Choroid plexus epithelial cell (primary cell): ENCODE measurements at places on chromosomes 1 and 21.

DNA sequence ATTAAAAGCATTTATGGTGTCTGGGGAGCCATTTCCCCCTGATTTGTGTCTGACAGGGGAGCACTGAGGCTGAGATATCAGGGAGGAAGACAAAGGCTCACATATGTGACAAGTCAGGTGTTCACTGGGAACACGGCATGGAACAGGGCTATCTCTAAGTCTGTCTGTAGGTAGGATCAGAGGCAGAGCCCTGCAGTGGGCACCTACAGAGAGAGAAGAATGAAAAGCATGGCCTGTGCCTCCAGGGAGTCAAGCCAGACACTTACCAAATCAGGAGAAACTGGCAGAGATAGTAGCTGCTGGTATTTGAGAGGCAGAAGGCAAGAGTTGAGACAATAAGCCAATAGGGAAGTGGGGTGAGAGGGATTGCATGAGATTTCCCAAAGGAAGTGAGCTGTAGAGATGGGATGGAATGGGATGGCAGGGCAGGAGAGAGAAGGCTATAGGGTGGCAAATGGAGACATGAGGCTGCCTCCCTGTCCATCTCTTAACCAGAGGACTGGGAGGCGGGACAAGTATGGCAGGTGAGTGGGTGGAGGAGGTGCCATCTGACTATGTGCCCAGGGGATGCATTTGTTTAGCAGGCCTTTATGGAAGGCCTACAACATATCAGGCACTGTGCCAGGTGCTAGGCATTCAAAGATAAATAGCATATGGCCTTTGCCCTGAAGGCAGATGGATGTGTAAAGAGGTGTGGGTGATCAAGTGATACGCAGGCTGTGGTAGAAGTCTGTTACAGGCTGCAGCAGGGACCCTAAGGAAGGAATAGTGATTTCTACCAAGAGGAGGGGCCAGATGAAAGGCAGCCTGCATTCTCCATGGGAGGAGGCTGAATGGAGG, 136.2 kb upstream of the IPO9 start:
- DNase-seq: no peak

- DNase-seq: no peak
These were observed 104.1 kb downstream of the CDC42BPA start for GRCh38 chr1:227214207-227214606.

DNA sequence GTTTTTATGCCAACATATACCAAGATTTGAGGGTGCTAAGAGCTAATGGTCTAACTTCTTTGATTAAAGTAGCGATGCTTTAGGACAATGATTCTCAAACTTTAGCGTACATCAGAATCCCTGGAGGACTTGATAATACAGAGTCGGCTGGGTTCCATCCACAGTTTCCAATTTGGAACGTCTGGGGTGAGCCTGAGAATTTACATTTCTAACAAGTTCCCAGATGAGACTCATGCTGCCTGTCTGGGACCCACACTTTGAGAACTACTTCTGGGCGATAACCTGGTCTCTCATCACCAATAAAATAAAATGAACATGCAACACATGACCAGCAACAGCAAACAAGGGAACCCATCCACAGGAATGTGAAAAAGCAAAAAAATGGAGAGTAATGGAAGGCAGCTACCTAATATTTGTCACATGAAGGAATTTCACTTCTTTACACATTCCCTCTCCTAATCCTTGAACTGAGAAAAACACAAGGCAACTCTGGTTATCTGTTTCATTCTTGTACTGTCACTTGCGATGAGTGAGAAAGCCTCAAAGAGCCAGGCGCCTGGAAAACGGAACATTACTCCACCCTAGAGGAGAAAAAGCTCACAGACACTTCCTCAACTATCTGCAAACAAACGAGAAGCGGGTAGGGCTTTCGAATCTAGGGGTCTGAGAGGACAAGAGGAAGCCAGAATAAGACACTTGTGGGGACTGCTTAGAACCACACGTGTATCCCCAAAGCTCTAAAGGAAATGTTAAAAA, 14.0 kb downstream of the HSF2BP start:
- DNase-seq: peak; percentile 92

DNA sequence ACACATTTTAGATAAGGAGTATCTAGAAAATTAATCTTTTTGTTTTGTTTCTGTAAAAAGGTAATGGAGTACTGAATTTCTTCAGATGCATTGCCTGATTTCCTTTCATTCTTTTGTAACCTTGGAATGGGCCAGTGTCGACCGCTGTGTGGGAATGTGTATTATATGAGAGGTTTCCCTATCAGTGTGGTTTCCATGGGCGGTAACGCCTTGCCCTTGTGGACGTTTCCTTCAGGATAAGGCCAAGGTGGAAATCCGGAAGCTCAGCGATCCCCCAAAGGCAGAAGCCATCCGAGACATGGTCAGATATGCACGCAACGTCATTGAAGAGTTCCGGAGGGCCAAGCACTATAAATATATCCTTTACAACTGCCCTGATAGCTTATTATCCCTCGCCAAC, 49.8 kb downstream of the SMYD2 start:
- no peak for DNase-seq

DNA sequence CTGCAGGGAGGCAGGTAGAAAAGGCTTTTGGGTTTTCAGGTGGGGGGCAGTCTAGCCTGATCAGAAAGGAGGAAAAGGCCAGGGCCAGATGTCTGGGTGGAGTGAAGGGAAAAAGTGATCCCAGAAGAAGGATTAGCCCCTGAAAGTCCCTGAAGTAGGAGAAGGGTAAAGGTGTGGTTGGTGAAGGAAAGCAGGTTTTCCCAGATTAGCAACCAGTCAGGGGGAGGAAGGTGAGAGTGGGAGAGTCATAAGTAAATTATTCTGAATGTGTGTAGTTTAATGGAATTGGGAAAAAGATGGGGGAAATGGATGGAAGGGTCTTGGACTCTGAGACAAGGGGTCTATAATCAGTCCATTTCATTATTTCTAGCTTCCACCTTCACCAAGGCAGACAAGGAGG, 647 bp upstream of the SPRR1A start:
- no peak for DNase-seq

DNA sequence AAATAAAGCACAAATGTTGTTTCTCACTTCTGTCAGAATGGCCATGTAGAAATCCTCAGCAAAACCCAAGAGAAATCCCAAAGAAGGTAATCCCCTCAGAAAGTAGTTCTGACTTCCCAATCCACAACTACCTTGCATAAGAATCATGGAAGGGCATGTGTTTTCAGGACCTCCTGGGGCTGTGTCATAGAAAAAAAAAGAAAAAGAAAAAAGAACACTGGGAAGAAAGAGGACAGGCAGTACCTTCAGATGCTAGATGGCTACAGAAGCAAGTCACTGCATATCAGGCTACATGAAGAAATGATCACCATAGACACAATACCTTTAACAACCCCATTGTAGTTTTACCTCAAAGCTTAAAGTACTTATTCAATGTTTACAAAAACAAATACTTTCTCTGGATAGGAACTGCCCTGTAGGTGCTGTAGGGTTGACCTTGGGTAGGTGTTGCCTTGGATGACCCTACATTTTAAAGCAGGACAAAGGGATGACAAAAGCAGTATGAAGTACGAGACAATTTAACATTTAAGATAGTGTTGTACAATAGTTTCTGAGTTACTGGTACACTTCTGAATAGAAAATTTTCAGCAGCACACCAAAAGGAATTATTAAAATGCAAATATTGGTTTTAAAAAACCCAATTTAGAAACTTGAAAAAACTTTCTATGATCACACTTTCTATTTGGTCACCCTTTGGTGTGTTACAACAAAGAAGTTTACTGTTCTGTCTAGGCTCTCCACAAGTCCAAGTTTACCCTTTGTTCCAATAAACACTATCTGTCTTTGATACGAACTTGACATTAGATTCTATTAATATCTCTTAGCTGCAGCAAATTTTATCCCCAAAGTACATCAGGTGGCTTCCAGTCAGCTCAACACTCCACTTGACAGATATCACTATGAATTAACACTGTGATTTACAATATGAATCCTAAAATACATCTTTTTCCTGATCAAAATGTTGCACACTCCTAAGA, 5.0 kb downstream of the TRIT1 start:
- DNase-seq: no peak

GRCh38 chr1:86472767-86473166, 4.0 kb downstream of the CLCA1 start:
- DNase-seq: no peak

DNA sequence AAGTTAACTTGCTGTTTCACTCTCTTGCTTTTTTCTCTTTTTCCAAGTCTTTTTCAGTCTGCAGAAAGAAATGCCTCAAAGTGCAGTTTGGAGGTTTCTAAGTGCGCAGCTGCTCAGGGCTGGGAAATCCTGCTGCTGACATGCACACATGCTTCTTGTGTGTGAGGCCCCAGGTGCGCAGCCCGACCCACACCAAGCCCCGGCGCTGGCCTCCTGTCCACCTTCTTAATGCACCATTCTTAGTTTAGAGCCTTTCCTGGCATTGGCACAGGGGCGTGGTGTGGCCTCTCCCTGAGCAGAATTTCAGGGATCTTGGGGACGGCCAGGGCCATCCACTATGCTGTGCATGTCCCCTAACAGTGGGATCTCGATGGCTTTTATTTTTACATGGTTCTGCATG, 315.2 kb downstream of the CAMTA1 start:
- no peak for DNase-seq

DNA sequence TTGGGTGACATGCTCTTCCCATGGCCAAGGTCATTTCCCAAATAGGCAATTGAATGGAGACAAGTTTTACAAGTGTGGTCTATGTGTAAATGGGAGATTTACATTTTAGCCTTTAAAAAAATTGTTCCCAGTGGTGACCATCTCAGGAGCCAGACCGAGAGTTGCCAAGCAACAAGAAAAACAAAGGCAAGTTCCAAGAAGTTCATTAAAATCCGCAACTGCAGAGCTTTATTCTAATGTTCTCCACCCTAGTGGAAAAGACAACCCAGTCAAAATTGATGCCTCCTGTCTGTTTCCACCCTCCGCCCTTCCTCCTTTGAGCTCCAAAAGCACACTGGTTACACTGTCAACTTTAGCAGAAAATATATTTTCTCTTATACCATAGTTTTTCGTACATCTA, 33.2 kb upstream of the CD55 start:
- DNase-seq: no peak

- no peak for DNase-seq
These were observed 22.5 kb upstream of the C1QA start for GRCh38 chr1:22613951-22614350.

DNA sequence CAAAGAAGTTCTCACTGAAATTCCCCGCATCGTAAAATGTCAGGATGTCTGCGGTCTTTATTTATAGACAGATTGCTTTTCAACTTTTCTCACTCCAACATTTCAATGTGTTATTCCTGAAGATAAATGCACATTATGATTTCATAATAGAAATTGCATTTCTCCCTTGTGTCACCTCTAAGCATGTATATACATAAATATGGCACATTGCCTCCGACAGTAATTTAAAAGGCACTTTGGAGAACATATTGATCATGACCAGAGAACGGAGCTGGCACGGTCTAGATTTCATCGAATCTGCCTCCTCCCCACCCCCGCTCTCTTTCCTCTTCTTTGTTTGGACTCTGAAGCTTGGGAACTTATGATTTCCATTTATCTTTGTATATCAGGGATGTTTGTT, 54.9 kb upstream of the IGSF21 start:
- no peak for DNase-seq

DNA sequence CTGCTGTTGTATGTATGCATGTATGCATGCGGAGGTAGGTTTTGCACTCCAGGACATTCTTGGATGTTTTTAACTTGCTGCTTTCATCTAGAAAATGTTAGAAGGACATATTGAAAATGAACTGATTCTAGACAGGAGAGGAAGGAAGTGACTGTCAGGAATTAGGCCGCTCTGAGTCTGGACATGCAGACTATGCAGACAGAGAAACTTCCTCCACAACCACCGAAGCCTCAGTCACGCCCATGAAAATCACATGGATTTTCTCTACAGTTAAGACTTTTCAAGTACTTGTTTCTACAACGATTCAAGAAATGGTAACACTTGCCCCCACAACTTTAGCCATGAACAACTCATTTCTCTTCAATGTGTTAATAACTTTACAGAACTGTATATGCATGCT, 211.1 kb downstream of the SMYD3 start:
- no peak for DNase-seq

GRCh38 chr1:236845830-236846229, 50.7 kb downstream of the MTR start:
- no peak for DNase-seq

DNA sequence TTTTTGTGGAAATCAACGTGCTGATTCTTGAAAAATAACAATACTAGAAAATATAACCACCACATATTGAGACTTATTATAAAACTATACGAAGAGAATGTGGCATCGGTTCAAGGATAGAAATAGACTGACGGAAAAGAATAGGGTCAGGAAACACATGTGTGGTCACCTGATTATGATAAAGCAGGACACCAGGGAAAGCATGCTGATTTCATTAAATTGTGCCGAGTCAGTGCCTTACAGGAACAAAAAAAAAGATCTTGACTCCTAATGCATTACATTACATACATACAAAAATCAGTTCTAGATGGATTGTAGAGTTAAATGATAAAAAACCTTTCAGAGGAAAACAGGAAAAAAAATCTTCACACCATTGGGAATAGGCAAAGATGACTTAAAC, 43.5 kb upstream of the SERPINC1 start:
- no peak for DNase-seq

GRCh38 chr21:28159396-28159795, 833.3 kb downstream of the LTN1 start:
- no peak for DNase-seq

DNA sequence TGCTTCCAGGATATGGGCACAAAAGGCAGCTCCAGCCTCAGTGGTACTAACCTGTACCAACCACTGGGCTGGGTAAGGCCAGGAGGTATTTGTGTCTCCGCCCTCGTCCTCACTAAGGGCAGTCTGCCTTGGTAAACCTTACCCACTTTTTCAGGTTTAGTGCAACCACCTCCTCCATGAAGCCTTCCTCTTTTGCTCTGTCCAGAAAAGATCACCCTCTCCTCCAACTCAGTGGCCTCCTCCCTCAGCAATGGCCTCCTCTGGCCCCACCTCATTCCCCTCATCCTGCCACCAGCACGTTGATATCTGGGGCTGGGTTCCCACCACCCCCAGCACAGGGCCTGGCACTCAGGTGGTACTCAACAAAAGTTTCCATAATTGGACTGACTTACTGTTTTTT, 161.5 kb downstream of the GRIK3 start:
- no peak for DNase-seq

DNA sequence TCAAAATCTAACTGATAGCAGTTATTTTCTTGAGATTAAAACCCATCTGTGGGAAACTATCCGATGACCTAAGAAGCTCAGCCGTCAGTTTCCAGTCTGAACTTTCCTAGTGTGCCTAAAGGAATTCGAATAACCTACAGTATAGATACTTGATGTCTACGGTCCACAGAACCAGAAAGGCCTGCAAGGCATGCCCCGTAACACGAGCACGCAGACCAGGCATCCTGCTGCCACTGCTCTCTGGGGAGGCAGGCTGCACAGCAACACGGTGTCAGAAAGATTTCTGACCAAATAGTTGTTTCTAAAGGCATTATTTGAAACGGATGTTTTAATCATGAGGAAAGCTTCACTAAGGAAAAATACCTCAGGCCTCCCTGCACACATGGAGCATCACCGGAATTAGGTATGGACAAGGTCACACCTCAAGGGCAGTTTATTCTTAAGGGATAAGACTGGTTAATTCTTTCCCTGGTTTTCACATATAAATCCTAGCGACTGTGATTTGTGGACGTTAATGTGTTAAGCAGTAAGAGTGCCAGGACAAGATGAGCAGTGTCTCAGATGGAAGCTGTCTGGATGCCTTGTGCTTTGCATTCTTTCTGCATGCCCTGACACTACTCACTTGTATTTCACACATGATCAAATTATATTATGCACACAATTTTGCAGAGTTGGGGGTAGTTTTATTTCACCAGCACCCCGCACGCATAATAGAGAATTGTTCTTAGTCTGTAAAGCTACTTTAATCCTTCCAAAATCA, 49.0 kb upstream of the NADK start:
- DNase-seq: no peak
